Activated CD4-positive, alpha-beta T cell treated with anti-CD3 and anti-CD28 coated beads, Interleukin-2, amount 50 U/mL, for 1 hour (primary cell): ENCODE measurements at places on chromosomes 16 and 17.

DNA sequence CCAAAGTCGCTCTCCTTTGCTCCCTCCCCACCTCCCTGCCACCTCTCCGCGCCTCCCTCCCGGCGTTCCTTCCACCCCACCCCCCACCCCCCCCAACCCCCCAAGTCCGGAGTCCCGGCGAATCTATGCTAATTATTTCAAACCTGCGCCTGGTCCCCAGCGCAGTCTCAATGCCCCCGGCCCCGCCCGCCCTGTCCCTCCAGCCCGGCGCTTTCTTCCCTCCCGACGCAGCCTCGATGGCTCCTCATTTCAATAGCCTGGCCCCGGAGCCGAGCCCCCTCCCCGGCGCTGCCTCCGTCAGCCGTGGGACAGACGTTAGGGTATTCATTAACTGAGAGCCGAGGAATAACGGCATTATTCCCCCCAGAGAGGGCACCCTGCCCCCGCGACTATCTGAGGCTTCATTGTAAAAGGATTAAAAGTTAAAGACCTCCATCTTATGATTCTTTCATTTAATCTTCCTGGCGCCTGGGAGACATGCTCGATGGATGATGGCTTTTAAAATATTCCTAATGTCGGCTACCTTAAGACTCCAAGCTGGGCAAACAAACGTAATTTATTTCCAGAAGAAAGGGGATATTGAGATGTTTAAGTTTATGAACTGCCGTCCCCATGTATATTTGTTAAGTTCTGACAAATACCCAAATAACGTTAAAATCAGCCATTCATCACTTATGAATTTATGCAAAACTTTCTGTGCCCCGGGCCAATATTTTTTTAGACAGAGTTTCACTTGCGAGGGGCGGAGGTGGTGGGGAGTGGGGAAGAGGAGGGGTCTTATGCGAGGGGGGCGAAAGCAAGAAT is 3.4 kb downstream of the NOG start:
- peak; percentile 3 for DNase-seq

DNA sequence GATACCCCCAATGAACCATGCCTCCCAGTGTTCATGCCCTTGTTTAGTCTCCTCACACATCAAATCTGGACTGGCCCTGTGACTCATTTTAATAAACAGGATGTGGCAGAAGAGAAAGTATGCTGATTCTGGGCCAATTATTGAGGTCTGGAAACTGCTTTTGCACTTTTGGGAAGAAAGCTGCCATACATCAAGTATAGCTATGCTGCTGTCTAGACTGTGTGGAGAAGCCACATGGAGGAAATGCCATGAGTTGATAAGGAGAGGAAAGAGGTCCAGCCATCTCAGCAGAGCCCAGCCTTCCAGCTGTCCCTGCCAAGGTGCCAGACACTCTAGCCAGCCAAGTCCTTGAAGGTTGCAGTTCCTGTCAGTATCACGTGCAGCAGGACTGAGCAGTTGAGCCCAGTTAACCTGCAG is 16.7 kb downstream of the RPRML start:
- DNase-seq: no peak

DNA sequence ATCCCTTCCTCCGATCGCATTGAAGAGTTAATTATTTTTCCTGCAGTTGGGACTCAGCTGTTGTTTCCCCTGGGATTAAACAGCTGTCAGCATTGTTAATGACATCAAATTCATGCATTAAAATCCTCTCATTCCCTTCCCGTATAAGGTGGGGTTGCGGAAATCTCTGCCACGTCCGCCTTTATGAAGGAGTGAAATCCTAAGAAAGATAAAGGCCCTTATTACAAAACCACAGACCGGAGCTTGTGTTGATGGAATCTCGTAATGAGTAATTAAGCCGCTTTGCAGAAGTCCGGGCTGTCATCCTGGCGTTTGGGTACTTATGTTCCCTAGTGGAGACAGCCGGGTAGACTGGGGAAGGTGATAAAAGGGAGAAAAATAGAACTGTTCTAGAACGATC is 627.6 kb downstream of the MAF start:
- DNase-seq: no peak

GRCh38 chr16:56247018-56247417 is 55.7 kb downstream of the GNAO1 start:
- DNase-seq: no peak

DNA sequence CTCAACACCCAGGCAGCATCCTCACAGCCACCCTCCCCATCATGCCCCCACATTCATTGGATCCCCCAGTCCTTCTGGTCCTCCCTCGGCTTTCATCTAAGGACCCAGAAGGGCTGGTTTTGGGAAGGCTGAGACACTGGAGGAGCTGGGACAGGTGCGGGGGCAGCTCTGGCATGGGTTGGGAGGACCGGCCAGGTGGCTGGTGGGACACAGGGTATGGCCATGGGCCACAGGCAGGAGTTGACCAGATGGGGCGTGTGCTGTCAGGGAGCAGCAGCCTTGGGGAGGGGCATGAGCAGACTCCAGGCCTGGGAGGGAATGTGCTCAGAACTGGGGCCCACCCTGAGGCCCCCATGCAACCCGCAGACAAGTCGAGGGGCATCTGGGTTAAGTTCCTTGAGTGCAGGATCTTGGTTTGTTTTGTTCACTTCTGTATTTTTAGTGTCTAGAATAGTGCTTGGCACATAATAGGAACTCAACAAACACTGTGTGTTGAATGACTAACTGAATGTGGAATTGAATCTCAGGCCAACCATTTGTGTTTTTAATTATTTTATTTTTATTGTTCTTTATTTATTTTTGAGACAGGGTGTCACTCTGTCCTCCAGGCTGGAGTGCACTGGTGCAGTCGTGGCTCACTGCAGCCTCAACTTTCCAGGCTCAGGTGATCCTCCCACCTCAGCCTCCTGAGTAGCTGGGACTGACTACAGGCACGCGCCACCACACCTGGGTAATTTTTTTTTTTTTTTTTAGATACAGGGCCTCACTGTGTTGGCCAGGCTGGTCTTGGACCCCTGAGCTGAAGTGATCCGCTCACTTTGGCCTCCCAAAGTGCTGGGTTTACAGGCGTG is 5.6 kb downstream of the P2RX1 start:
- DNase-seq: no peak

DNA sequence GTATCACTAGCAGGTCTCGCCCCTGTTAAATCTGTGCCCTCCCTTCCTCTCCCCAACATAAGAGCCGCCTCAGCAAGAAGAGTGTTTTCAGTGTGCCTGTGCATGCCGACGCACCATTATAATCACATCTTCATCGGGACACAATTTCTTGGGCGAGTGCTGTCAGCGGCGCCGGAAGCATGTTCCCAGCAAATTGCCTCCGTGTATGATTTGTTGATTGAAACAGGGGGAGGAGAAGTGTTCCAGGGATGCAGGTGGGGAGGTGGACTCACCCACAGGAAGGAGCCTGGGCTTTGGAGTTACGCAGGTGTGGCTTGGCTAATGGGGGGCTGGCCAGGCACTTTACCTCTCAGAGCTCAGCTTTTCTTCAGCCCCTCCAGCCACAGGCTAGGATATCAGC is 53.6 kb downstream of the SPACA3 start:
- DNase-seq: no peak

DNA sequence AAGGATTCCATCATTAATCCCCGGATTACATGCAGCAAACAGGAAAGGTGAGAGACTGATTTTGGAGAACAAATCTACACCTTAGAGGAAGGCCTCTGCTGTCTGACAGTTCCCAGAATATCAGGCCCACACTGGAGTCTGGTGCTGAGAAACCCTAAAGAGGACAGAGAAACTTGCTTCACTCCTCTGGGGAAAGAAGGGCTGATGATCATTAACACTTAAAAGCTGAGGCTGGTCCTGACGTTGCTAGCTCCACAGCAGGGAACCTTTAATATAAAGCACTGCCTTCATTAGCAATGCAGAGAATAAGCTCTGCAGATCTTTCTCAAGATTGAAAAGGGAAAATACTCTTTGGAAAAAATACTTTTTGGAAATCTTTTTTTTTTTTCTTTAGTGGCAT is 1472.4 kb upstream of the GOT2 start:
- no peak for DNase-seq

GRCh38 chr16:46859719-46860152 is 24.4 kb upstream of the GPT2 start:
- no peak for DNase-seq

DNA sequence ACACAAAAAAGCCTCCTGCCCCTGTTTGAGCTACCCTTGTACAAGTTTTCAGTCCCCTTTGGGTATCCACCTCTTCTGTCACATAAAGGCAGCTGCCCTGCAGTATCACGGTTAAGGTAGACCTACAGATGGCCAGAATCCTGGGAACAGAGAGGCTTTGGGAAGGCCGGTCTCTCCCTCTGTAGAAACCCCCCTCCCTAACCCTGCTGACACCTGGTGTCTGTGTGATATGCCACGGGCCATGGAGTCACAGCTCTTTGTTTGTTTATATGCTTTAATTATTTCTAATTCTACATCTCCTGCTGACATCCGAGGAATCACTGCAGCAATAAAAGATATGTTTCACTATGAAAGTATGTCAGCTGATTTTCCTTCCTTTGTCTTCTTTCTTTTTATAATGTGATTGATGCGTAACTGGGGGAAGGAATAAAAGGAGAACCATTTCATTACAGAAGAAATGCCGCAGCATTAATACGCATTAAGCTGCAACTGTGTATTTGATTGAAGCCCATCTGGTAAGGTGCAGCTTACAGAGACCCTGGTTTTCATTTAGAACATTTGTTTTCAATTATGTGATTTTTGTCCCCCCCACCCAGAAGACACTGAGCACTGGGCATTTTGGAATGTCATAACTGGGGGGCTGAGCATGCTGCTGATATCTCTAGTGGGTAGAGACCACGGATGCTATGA is 142.1 kb downstream of the SLC39A11 start:
- DNase-seq: no peak

DNA sequence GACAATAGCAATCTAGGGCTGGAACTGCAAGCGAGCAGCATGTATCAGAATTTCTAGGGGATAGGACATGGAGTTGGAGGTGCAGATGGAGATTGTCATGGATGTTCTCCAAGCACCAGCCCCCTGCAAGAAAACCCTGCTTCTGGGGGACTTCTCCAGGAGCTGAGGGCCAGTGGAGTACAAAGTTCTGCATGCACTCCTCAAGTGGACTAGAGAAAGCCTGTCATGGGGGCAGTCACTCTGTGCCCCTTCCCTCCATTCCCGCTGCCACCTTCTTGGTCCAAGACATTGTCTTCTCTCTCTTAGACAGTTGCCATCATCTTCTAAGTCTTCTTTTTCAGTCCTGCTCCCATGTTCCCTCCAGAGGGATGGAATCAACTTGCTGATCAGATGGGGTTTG is 87.9 kb downstream of the AIPL1 start:
- no peak for DNase-seq

- no peak for DNase-seq
Measured at GRCh38 chr16:27698266-27698665, 148.3 kb downstream of the KATNIP start.

GRCh38 chr16:11079652-11080187 is 135.4 kb downstream of the CLEC16A start:
- DNase-seq: no peak

GRCh38 chr16:84741340-84741830 is 41.6 kb downstream of the USP10 start:
- no peak for DNase-seq

DNA sequence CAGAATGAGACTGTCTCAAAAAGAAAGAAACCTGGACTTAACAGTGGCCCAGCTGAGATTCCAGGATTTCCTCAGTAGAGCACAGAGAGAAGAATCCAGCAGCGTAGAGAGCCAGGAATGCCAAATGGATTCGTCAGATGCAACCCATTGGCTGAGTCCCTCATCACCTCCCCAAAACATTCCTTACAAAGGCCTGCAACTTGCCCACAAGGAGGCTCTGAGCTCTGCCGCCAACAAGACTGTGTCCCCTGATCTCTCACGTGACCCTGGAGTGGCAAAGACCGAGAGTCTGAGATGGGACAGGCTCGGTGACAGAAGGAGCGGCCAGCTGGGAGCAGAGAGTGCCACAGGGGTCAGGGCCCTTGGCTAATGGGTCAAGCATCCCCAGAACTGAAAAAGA is 6.9 kb upstream of the CHMP6 start:
- no peak for DNase-seq

DNA sequence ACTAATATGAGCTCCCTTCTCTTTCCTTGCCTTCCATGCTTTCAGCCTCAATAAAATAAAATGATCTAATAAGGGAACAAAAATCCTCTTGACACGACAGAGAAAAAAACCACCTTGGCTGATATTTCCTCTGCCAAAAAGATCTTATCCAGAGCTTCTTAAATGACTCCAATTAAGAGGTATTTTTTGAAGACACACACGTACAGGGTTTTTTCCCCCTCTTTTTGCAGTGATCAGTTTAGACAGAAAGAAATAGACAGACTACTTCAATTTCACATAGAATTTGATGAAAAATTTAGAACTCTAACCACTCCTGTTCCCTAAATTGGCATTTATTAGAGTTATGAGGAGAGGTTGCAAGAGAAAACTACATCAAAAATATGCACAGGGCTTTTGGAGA is 217.2 kb upstream of the CDH11 start:
- DNase-seq: no peak

DNA sequence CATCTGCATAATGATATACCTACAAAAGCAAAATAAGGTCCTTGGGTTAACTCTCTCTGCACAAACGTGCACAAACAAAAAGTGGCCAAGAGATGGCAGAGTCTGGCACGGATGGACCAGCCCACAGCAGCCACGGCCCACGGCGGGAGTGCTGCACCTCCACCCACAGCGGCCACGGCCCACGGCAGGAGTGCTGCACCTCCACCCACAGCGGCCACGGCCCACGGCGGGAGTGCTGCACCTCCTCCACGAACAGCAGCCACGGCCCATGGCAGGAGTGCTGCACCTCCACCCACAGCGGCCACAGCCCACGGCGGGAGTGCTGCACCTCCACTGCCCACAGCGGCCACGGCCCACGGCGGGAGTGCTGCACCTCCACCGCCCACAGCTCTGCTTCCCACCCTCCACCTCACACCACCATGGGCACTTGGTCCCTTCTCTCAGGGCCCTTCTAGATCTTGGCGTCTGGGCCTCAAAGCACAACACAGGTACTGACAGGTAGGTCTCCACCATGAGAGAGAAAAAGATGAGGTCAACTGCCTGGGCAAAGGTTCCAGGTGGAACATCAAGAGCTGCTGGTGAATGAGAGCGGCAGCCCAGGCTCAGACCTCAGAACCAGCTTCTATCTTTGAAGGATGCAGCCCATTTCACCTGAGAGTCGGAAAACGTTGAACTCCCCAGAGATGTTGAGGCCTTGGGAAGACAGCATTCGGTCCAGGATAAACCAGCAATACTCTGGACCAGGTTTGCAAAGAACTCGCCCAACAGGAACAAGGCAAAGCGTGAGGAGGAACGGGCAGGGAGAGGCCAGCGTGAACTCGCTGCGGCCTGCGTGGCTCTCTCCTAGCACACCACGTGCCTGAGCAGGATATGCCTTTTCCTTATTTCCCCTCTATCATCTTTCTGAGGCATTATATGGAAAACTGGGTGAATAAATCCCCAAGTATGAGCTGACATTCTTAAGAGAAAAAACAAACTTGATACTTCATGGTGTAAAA is 124.5 kb downstream of the ZNF778 start:
- DNase-seq: no peak

GRCh38 chr17:10727192-10727591 is 2.6 kb downstream of the TMEM220 start:
- DNase-seq: no peak

DNA sequence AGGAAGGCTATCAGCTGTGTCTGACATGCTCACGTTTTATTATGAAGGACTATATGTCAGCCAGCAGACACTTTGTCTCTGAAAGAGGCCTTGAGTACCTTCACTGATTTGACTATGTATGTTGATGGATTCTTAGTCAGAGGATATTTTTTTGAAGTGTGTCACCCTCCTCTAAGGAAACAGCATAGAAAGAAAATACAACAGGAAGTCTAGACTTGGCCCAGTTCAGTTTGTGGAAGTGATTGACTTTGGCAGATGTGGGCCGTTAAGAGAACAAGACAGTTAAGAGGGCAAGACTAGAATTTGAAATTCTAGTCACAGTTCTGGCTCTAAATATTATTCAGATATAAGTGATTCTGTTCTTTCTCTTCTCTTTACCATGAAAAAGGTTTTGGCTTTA is 471.5 kb downstream of the CDH8 start:
- DNase-seq: no peak
